T-helper 1 cell (primary cell): ENCODE measurements at places on chromosomes 12 and 14.
A peak's percentile ranks its signal among the peaks of the same experiment; 100 is the strongest.

GRCh38 chr14:21825149-21825743, 151.6 kb upstream of the OR4E1 start:
- peak; percentile 12 for DNase-seq

- DNase-seq = no peak
Observed at GRCh38 chr14:77709412-77709811, 1.5 kb downstream of the SLIRP start.

DNA sequence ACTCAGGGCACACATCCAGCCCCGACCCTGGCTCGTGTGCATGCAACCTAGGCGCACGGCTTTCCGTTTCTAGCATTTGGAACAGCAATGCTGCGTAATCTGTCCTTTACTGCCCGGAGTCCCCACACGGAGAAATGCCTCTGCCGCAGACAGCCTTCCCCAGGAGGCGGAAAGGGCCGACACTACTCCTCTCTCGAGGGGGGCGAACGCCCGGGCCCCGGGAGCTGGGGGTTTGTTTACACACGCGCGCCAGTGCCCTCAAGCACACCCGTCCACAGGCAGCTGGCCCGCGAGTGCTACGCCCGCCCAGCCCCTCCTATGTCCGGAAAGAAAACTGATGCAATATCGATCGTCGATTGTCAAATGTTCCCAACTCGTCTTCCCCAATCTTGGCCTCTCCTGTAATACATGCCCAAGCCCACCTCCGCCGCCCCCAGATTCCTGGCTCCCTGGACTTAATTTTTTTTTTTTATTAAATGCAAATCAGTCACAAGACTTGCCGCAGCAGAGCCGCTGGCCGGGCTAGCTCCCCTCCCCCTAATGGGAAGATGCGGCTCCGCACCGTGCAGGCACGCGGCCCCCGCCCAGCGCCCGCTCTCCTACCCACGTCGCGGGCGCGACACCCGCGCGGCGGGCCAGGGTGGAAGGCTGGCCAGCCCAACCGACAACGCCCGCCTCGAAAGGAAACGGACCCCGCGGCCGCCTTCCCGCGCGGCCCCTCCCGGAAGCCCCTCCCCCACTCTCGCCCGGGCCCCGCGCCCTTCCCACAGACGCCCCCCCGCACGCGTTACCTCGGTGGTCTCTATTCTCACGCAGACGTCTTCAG, 642 bp downstream of the SLC38A2 start:
- peak; percentile 50 for DNase-seq

DNA sequence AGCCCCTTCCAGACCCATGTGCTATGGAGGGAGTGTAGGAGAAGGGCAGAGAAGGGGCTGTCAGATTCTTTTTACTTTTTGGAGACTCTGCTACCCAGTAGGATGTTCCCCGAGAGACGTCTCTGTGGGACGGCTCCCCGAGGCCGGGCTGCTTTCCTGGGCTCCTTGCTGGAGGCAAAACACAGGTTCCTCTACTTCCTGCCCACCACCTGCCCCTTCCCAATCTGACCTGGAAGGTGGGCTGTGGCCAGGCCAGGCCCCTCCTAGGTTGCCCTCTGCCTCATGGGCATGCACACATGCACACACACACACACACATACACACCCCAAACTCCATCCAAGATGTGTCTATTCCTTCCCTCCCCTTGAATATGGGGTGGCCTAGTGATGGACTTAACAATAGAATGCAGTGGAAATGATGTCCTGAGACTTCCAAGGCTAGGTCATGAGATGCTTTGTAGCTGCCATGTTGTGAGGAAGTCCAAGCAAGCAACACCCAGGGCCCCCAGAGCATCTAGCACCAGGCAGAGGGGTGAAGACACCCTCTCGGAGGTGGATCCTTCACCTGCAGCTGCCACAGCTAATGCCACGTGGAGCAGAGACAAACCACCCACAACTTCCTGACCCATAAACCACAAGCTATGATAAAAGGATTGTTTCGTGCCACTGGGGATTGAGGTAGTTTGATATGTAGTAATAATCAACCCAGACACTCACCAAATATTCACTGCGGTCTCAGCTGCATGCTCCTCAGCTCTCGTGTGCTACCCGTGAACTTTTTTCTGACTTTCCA, 1.6 kb upstream of the ASB2 start:
- peak; percentile 53 for DNase-seq

DNA sequence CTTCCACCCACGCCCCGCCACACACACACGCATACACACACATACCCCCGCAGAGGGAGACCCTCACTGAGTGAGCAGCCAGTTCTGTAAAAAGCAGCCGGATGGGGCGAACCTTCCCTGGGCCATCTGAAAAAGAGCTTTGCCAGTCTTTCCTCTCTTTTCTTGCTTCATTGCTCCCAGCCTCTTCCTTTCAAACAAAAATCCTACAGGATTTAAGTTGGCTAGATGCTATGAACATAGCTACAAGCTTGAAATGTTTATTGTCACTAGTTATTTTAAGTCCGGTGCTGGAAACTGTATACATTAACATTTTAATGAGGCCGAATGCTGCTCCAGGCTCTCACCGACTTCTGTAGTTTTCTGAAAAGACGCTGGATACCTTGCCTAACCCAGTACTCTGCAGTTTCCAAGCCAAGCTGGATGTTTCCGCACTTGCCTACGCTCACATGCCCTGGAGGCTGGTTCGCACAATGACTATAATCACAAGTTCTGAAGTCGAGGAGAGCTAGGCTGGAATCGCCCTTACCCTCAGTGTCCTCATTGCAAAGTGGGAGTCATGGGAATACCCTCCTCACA, 39.2 kb downstream of the LTBP2 start:
- no peak for DNase-seq

GRCh38 chr12:55492078-55492477, at the start of gene OR6C68:
TSS of gene OR6C68 (plus strand) at chr12:55492378. CDS start at chr12:55492378, 0 bp downstream.
- DNase-seq = no peak

DNA sequence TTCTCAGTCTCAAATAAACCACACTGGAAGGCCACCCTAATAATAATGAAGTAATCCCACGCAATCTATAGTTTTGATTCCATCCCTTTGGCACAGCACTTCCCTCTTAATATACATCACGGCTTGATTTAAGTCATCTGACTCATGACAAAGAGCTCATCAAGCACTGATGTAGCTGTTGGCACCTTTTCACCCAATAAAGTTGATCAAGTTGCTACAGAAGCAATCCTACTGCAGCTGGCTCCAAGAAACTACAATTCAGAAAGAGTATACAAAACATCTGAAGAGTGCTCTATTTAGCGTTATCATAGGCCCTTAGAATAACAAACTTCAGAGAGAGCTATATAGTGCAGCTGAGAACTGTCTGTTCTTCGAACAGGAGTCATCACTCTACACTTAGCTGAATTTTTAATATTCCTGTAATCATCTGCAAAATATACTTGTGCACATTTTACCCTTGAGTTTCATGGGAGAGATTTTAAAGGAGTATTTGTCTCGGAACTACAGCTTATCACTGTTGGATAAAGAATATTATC, 94.9 kb downstream of the OSBPL8 start:
- no peak for DNase-seq
